ENCODE measurements at places on chromosomes 3 and 15. TPM values are rescaled to one million over a fixed set of nuclear protein-coding genes. Genes with fewer than 3 reads are reported as not detected.

DNA sequence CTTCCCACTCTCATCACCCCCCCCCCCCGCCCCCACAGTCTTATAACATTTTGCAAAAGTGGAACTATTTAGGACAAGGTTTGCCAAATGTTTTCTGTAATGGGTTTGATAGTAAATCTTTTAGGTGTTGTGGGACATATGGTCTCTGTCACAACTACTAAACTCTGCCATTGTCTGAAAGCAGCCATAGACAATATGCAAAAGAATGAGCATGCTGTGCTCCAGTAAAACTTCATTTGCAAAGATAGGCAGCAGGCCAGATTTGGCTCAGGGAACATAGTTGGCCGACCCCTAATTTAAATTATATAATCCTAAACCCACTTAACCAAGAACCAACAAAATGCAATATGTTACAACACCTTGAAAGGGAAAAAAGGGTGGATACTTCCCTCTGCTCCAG, 46.4 kb downstream of the TIPARP start:
- no peaks in the 10 kb centered on the region for H3K27me3 ChIP-seq
- H3K4me3 ChIP-seq = no peak overlapping the region
- no peak overlapping the region for H3K27ac ChIP-seq
- peaks cover 10% of the 10 kb centered on the region for H3K4me1 ChIP-seq

GRCh38 chr15:61295239-61295638, 66.1 kb upstream of the RORA start:
- no peaks in the 10 kb centered on the region for H3K36me3 ChIP-seq
- peaks cover 4% of the 10 kb centered on the region for H3K27me3 ChIP-seq
- H3K4me1 ChIP-seq = no peaks in the 10 kb centered on the region
- DNase-seq = no peak

- no peak overlapping the region for H3K27ac ChIP-seq
- no peaks in the 10 kb centered on the region for H3K27me3 ChIP-seq
- H3K4me3 ChIP-seq = no peak overlapping the region
- no peak for DNase-seq
These were observed 3.8 kb upstream of the KATNBL1 start for GRCh38 chr15:34213690-34214089.

GRCh38 chr15:63041402-63041973, 1.1 kb upstream of the TPM1 start:
- peaks cover 48% of the 10 kb centered on the region for H3K27me3 ChIP-seq
- DNase-seq = no peak
- no peak overlapping the region for H3K27ac ChIP-seq

DNA sequence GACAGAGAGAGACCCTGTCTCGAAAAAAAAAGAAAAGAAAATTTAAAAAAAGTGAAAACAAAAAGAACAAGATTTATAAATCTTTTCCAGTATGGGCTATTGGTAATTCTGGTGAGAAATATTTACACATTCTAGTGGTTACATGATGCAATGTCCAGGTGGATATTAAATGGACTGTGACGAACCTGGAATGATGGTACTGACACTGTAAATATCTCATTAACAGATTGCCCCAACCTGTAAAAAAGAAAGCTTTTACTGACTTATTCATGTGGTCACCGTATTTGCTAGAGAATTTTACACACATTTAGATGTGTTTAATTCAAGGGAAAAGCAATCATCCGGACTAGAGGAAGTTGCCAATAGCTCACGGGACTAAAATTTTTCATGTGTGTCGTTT, 162.1 kb upstream of the LRIG1 start:
- no peak overlapping the region for H3K4me3 ChIP-seq
- H3K36me3 ChIP-seq = no peaks in the 10 kb centered on the region
- no peak for DNase-seq
- H3K4me1 ChIP-seq = no peaks in the 10 kb centered on the region

- peaks cover 2% of the 10 kb centered on the region for H3K27me3 ChIP-seq
- no peaks in the 10 kb centered on the region for H3K4me1 ChIP-seq
- DNase-seq = no peak
- H3K36me3 ChIP-seq = no peaks in the 10 kb centered on the region
These were observed 10.9 kb upstream of the DLL4 start for GRCh38 chr15:40918146-40918798.

GRCh38 chr3:69008980-69009379, 4.5 kb downstream of the EOGT start:
- H3K4me1 ChIP-seq = peaks cover 18% of the 10 kb centered on the region
- peaks cover 23% of the 10 kb centered on the region for H3K36me3 ChIP-seq
- no peak for DNase-seq
- H3K4me3 ChIP-seq = no peak overlapping the region
- no peak overlapping the region for H3K27ac ChIP-seq

- H3K36me3 ChIP-seq = no peaks in the 10 kb centered on the region
- no peak overlapping the region for H3K4me3 ChIP-seq
- H3K27me3 ChIP-seq = no peaks in the 10 kb centered on the region
- peaks cover 42% of the 10 kb centered on the region for H3K4me1 ChIP-seq
- no peak overlapping the region for H3K27ac ChIP-seq
These were observed 45.4 kb downstream of the LIPC start for GRCh38 chr15:58477170-58477569.

- no peak overlapping the region for H3K27ac ChIP-seq
- H3K4me1 ChIP-seq = no peaks in the 10 kb centered on the region
- peaks cover 2% of the 10 kb centered on the region for H3K36me3 ChIP-seq
- no peak for DNase-seq
- H3K27me3 ChIP-seq = no peaks in the 10 kb centered on the region
These were observed 59.4 kb downstream of the B3GNT5 start for GRCh38 chr3:183312433-183312832.

DNA sequence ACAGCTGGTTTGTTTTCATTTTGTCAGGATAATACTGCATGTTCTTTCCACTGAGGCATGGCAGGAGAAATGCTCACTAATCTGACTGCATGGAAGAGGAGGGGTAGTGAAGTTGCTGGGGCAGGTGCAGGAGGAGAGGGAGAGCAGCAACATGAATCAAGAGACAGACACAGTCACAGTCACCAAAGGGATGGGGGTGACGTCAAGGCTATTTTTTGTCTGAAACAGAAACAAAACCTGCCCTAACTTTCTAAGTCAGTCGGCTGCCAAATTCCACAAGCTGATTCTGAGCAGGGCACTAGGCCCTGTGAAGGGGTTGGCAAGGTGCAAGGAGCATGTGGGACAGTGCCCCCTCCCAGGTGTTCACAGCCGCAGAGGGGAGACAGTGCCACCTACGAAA, 186.6 kb upstream of the NSMCE3 start:
- no peak for DNase-seq
- H3K4me1 ChIP-seq = peaks cover 12% of the 10 kb centered on the region
- no peak overlapping the region for H3K4me3 ChIP-seq
- H3K27me3 ChIP-seq = no peaks in the 10 kb centered on the region
- H3K36me3 ChIP-seq = no peaks in the 10 kb centered on the region

DNA sequence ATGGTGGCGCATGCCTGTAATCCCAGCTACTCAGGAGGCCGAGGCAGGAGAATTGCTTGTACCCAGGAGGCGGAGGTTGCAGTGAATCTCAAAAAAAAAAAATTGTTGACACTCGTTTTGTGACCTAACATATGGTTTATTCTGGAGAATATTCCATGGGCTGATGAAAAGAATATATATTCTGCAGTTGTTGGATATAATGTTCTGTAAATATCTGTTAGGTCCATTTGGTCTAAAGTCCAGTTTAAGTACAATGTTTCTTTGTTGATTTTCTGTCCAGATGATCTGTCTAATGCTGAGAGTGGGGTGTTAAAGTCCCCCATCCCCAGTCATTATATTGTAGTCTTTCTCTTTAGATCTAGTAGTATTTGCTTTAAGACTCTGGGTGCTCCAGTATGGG, 15.6 kb downstream of the IL20RB start:
- no peaks in the 10 kb centered on the region for H3K4me1 ChIP-seq
- H3K36me3 ChIP-seq = peaks cover 14% of the 10 kb centered on the region
- no peak overlapping the region for H3K4me3 ChIP-seq
- H3K27me3 ChIP-seq = no peaks in the 10 kb centered on the region
- no peak overlapping the region for H3K27ac ChIP-seq

- H3K27me3 ChIP-seq = peaks cover 2% of the 10 kb centered on the region
- H3K4me3 ChIP-seq = no peak overlapping the region
- H3K36me3 ChIP-seq = no peaks in the 10 kb centered on the region
- no peak for DNase-seq
- peaks cover 8% of the 10 kb centered on the region for H3K4me1 ChIP-seq
- no peak overlapping the region for H3K27ac ChIP-seq
These were observed 220.7 kb downstream of the CD47 start for GRCh38 chr3:107870096-107870495.

DNA sequence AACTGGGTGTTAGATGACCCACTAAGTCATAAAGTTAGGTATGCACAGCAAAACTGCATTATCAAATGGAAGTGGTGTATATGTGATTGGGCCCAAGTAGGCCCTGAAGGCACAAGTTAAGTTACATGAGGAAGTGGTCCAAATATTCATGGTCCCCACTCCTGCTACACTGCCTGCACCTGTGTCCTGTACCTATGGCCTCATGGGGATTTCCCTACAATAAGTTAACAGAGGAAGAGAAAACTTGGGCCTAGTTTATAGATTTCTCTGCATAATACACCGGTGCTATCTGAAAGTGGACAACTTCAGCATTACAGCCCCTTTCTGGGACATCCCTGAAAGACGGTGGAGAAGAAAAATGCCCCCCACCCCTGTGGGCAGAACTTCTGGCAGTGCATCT, 41.5 kb downstream of the STRIT1 start:
- H3K36me3 ChIP-seq = no peaks in the 10 kb centered on the region
- H3K4me1 ChIP-seq = no peaks in the 10 kb centered on the region
- no peaks in the 10 kb centered on the region for H3K27me3 ChIP-seq
- H3K27ac ChIP-seq = no peak overlapping the region
- no peak for DNase-seq
- H3K4me3 ChIP-seq = no peak overlapping the region

DNA sequence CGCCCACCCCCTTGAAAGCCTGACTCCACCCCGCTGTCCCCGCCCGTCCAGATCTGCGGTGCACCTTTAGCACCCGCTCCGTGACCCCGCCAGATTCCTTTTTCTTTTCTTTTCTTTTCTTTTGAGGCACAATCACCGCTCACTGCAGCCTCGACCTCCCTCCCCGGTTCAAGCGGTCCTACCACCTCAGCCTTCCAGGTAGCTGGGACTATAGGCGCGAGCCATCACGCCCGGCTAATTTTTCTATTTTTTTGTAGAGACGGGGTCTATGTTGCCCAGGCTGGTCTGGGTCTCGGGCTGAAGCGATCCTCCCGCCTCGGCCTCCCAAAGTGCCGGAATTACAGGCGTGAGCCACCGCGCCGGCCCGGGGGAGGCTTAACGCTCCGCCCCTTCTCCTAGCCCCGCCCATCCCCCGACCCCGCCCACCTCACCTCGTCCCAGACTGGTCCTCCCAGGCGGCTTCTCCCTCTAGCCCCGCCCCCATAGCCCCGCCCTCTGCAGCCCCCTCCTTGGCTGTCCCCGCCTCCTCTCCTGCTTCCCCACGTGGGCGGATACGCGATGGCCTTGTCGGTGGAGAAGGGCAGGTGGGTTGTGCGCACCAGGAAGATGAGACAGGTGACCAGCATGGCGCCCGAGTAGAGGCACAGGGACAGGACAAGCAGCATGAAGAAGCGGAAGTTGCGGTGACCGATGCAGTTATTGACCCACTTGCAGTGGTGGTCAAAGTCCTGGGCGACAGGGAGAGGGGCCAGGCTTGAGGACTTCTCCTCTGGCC, 3.2 kb downstream of the ZDHHC19 start:
- H3K27me3 ChIP-seq = no peaks in the 10 kb centered on the region
- H3K36me3 ChIP-seq = no peaks in the 10 kb centered on the region
- H3K4me3 ChIP-seq = peak overlapping the region; percentile 76

- no peak overlapping the region for H3K4me3 ChIP-seq
- H3K4me1 ChIP-seq = no peaks in the 10 kb centered on the region
- H3K27me3 ChIP-seq = peaks cover 33% of the 10 kb centered on the region
- no peak overlapping the region for H3K27ac ChIP-seq
These were observed 73.1 kb downstream of the RORA start for GRCh38 chr15:61155741-61156700.

- no peak for DNase-seq
- H3K4me3 ChIP-seq = no peak overlapping the region
- H3K27me3 ChIP-seq = no peaks in the 10 kb centered on the region
- H3K36me3 ChIP-seq = peaks cover 5% of the 10 kb centered on the region
- peaks cover 12% of the 10 kb centered on the region for H3K4me1 ChIP-seq
These were observed 34.0 kb upstream of the CILP start for GRCh38 chr15:65245096-65245856.

- no peaks in the 10 kb centered on the region for H3K27me3 ChIP-seq
- peaks cover under 1% of the 10 kb centered on the region for H3K4me1 ChIP-seq
- no peak overlapping the region for H3K27ac ChIP-seq
- H3K4me3 ChIP-seq = no peak overlapping the region
These were observed 41.5 kb downstream of the CP start for GRCh38 chr3:149180057-149180573.

GRCh38 chr15:87477737-87478686, 778.5 kb downstream of the NTRK3 start:
- no peak overlapping the region for H3K27ac ChIP-seq
- no peaks in the 10 kb centered on the region for H3K27me3 ChIP-seq
- H3K4me1 ChIP-seq = no peaks in the 10 kb centered on the region
- no peak for DNase-seq

DNA sequence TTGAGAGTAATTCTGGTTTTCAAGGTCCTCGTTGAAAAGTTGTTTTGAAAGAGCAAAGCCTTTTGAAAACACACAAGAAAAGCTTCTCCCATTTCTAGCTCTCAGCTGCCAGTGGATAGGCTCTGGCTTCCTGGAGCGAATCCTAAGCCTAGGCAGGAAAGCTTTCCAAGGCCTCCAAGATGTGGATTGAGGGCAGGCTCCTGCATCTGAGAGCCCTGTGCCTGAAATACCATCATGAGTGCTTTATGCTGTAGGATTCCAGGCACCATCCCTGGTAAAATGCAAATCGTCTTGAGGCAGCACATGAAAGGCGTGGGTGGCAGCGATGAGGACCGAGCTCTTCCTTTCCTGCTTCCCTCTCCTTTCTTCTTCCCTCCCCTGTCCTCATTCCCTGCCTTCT, 60.7 kb upstream of the CORO2B start:
- H3K27ac ChIP-seq = no peak overlapping the region
- DNase-seq = no peak
- H3K4me1 ChIP-seq = no peaks in the 10 kb centered on the region
- peaks cover 16% of the 10 kb centered on the region for H3K27me3 ChIP-seq
- no peak overlapping the region for H3K4me3 ChIP-seq
- no peaks in the 10 kb centered on the region for H3K36me3 ChIP-seq

DNA sequence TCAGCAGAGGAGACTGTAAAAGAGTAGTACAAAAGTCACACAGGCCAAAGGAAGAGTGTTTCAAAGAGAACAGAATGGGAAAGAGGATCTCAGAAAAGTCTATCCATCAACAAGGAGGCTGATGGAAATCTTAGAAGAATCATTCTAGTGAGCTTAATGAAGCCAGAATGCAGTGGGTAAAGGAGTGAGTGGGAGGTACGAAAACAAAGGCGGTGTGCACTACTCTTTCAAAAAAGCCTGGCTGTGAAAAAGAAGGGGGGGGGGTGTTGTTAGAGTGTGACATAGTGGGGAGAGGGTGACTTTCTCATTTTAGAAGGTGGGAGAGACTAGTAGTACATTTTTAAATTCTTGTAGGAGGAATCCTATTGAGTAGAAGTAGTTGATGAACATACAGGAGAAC, 11.7 kb downstream of the PAQR9 start:
- no peak for DNase-seq
- no peak overlapping the region for H3K4me3 ChIP-seq
- H3K4me1 ChIP-seq = peaks cover 6% of the 10 kb centered on the region
- H3K36me3 ChIP-seq = no peaks in the 10 kb centered on the region
- H3K27ac ChIP-seq = no peak overlapping the region

MAP1A gene
- 1.5 TPM for total RNA-seq

TRIM71 gene
- 0.02 TPM for total RNA-seq

LARP6 gene
- total RNA-seq = not detected

PAK6 gene
- total RNA-seq = 0.73 TPM

NUP210 gene
- 140 TPM for total RNA-seq

All from activated CD4-positive, alpha-beta memory T cell treated with anti-CD3 and anti-CD28 coated beads for 36 hours (primary cell).